ENCODE measurements at places on chromosomes 2 and 18.
A peak's percentile ranks its signal among the peaks of the same experiment; 100 is the strongest.

DNA sequence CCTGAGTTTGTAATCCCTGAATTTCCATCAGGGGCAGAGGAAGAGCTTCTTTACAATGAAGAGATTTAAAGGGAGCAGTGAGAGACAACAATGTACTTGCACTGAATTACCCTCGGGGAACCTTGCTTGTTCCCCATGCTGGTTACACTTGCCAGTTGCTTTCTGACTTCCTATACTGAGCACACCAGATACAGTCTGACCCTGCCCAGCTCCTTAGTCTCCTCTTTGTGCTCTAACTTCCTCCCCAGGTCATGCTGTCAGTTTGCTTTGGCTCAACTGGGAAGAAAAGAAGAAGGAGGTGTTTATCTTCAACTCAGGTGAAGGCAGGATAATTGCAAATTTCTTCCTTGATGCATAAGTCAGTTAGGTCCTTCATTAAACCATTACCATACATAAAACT is 658.4 kb downstream of the NYAP2 start:
- no peak for DNase-seq

DNA sequence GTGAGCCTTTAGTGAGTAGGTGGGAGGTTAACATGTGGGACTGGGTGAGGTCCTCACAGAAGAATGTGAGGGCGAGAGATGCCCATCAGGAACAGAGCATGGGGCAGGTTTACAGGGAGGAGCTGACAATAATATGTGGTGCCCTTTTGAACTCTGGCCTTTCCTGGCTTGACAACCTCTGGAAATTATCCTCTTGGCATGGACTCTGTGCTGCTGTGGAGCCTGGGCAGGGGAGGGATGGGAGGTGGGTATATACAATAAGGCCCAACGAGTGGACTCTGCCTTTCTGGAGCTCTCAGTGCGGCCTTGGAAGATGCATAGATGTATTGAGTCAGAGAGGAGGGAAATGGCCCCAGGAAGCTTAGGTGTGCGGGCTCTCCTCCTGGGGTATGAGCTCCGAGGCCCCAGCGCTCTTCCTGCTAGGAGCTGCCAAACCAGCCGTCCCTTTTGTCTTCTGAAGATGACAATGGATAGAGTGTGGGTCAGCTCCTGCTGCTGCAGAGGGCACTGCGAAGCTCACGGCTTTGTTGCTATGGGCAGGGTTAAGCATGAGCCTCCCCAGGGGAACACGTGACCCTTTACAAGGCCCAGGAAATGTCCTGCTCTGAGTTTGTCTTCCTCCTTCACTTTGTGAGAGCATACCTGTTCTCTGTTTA is 8.7 kb upstream of the PSD4 start:
- no peak for DNase-seq

- peak; percentile 21 for DNase-seq
Measured at GRCh38 chr2:144382849-144383248, 137.1 kb downstream of the ZEB2 start.

- DNase-seq = peak; percentile 23
Measured at GRCh38 chr18:41992066-41992465, 37.0 kb downstream of the PIK3C3 start.

GRCh38 chr2:218870984-218871344 is 9.7 kb upstream of the WNT10A start:
- no peak for DNase-seq

GRCh38 chr2:44889096-44889495 is 52.4 kb upstream of the SIX3 start:
- no peak for DNase-seq

DNA sequence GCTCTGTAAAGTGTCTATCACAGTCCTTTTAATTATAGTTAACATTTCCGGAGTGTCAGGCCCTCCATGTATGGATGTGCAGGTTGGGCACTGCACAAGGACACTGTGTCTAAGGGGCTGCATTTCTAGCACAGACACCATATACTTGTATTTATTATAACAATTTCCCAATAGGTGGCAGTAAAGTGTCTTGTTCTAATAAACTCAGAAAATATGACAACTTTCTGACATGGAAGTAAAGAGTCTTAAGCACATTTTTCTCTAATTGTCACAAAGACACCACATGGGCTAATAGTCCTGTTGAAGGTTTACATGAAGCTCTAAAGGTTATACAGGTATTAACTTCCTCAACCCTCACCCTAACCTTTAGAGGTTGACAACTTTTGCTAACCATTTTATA is 156.6 kb downstream of the DYSF start:
- peak; percentile 38 for DNase-seq

DNA sequence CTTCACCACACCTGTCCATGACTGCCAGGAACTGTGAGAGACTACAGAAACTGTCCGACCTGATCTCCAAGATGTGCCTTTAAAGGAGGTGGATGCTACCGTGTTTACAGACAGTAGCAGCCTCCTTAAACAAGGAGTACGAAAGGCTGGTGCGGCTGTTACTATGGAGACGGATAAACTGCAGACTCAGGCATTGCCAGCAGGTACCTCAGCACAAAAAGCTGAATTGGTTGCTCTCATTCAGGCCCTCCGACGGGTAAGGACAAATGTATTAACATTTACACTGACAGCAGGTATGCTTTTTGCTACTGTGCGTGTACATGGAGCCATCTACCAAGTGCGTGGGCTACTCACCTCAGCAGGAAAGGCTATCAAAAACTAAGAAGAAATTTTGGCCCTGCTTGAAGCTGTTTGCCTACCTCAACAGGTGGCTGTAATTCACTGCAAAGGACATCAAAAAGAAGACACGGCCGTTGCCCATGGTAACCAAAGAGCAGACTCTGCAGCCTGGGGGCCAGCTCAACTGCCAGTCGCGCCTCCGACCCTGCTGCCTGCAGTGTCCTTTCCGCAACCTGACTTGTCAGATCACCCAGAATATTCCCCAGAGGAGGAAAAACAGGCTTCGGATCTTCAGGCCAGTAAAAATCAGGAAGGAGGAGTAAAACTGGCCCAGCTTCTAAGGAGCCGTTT is 30.9 kb downstream of the SKA1 start:
- no peak for DNase-seq

DNA sequence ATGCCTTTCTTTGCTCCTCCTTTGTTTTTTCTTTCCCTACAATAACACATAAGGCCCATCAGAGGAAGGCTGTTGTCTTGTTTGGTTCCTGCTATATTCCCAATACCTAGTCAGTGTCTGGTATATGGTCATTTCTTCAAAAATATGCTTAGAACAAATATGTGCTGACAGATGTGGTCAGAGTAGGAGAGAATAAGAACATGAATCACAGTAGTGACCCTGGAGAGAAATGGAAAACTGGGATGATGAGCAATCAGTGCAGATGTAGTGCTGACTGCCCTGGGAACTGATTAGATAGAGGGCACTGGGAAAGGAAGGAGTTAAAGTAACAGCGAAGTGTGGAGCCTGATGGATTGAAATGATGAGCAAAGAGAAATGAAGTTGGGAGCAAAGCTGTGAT is 189.4 kb upstream of the LHCGR start:
- DNase-seq = peak; percentile 39

- DNase-seq = no peak
Measured at GRCh38 chr2:32788114-32788513, 158.6 kb upstream of the LTBP1 start.

- DNase-seq = no peak
Measured at GRCh38 chr18:74040459-74041332, 106.9 kb downstream of the FBXO15 start.

DNA sequence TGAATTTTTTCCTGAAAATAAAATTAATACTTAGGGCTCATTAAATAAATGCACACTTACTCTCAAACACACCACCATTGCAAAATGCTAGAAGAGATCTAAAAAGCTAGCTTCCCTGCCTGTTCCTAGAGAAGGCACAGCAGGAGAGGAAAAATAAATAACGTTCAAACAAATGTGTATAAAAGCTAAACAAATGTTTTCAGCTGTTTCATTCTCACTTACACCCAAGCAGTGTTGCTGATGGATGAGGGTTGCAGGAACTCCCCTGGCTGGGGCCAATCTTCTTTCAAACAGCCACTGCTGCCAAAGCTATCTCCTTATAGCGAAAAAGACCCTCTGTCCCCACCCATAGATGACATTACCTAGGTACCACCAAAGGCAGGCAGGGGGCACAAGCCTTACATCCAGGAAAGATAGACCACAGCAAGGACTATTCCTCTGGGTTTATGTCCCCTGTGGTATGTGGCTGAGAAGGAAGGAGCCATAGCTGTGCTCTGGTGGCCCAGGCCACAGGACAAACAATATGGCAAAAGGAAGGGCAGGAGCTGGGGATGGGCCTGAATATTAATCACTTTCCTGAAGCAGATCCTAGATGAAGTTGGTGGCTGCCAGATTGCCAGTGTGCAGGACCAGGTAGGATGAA is 214.6 kb downstream of the TTC32 start:
- no peak for DNase-seq

DNA sequence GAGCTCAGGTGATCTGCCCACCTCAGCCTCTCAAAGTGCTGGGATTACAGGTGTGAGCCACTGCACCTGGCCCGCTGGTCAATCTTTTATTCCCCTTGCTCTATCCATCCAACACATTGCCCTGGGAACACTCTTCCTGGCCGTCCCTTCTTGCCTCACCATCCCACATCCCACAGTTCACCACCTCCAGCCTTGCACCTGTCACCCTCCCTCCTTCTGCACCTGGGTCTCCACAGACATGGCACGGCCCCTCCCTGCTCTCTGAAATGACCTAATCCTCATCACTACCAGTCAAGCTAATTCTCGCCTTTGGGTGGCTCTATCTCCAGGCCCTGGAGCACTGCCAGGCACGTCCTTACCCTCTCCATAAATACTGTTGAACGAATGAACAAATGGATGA is 116.9 kb upstream of the TEX51 start:
- no peak for DNase-seq

DNA sequence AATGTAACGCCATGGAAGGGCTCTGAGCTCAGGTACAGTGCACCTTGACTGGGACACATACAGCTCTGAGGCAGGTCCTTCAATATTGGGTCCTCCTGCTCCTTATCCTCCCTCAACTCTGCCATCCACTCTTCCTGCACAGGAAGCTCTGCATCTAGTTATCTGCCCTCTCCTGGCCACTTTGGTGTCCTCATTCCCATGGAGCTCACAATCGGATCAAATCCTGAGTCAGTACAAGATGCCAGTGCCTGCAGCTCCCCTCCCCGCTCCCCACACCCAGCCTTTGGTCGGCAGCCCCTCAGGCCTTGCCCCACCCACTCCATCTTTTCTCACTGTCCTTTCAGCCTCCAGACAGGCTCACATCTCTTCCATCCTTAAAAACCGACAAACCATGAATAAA is 58.0 kb downstream of the LRRFIP1 start:
- no peak for DNase-seq

- DNase-seq = peak; percentile 97
Measured at GRCh38 chr18:7038330-7038851, 79.2 kb downstream of the LAMA1 start.

DNA sequence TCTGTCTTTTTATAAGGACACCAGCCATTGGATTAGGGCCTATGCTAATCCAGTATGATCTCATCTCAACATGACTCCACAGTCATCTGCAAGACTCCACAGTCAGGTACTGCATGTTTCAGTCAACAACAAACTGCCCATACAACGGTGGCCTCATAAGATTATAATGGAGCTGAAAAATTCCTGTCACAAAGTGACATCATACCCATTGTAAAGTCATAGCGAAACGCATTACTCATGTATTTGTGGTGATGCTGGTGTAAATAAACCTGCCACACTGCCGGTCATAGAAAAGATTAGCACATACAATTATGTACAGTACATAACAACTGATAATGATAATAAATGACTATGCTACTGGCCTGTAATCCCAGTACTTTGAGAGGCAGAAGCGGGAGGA is 102.2 kb downstream of the TEX51 start:
- peak; percentile 3 for DNase-seq

DNA sequence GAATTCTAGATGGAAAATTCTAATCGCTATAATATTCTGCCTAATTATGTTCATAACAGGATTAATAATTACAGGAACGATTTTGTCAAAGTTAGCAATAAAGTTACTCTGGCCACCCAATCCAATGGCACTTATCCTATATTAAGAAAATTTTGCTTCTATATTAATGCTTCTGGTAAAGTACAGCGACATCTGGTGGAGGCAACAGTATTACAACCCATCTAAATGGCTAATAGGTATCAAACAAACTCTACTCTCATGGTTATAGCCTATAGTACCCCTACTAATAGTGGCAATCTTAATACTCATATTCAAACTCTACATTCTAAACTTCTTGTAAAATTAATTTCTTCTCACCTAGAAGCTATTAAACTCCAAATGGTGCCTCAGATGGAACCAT is 1084.7 kb upstream of the LRRTM1 start:
- DNase-seq = no peak

- no peak for DNase-seq
Measured at GRCh38 chr2:152046940-152047339, 51.9 kb downstream of the CACNB4 start.

GRCh38 chr2:177207101-177207500 is 5.5 kb upstream of the HNRNPA3 start:
- no peak for DNase-seq

- no peak for DNase-seq
Measured at GRCh38 chr18:46830633-46831032, 73.8 kb upstream of the ST8SIA5 start.

- DNase-seq = no peak
Measured at GRCh38 chr2:46345775-46346174, 48.6 kb downstream of the EPAS1 start.

DNA sequence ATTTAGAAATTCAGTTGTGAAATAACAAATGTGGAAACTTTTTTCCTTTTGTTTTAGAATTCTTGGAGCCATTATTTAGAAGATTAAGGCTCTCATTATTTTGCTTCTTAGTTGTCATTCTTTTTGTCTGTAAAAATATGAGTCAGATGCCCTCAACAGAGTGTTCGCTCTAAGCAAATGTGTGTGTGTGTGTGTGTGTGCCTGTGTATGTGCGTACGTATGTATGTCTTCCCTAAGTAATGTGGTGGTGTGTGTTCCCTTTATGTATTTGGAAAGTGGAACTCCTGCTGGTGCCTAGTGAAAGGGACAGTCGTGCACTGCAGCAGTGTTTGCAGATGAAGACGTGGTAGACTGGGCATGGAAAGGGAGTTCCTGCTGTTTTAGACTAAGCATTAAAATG is 27.5 kb downstream of the ZNF407 start:
- DNase-seq = peak; percentile 37

GRCh38 chr18:46294318-46294717 is 190.1 kb downstream of the HAUS1 start:
- no peak for DNase-seq

DNA sequence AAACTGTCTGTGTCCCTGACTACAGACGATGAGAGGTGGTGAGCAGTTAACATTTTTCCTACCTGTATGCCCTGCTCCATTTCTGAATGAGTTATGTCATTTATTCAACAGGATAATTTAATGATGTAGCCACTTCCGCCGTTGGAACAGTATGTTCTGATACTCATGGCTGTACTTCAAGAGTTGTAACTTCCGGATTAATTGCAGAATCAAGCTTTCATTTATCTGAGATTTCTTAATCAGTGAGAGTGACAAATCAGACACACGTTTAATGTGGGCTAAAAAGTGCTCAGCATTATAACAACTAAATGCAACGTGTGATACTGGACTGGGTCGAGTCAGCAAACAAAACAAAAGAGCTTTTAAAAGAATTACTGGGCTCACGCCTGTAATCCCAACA is 107.7 kb downstream of the KCTD1 start:
- no peak for DNase-seq

Measured in astrocyte (in vitro differentiated cells and primary cell).